ENCODE measurements at places on chromosomes 11 and 22.

DNA sequence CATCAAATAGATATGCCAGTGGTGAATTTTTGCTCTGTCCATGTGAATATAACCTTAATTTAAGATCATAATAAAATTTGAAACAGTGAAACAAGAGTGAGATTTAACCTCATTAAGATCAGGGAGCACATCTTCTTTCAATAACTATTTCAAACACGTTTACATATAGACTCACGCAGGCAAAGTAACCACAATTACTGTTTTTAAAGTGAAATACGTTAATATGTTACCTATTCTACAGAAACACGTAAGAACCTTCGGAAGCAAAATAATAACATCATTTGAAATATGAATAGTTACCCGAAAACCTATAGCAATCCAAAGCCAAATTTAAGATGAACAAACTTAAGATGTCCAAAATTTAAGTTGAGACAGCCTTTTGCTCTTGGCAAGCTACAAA lies 136.2 kb upstream of the ZC3H12C start:
- no peak for DNase-seq
- H3K27me3 ChIP-seq, result no peaks in the 10 kb centered on the region
- no peaks in the 10 kb centered on the region for H3K4me1 ChIP-seq
- no peaks in the 10 kb centered on the region for H3K36me3 ChIP-seq
- no peak overlapping the region for H3K27ac ChIP-seq

- peaks cover 98% of the 10 kb centered on the region for H3K4me1 ChIP-seq
- H3K36me3 ChIP-seq, result no peaks in the 10 kb centered on the region
- no peak overlapping the region for H3K4me3 ChIP-seq
- H3K27ac ChIP-seq, result peak overlapping the region; percentile 94
- no peaks in the 10 kb centered on the region for H3K27me3 ChIP-seq
These were observed 9.5 kb downstream of the BCL9L start for GRCh38 chr11:118915941-118916841.

GRCh38 chr11:102177974-102178631 lies 67.9 kb downstream of the YAP1 start:
- no peaks in the 10 kb centered on the region for H3K36me3 ChIP-seq
- H3K27me3 ChIP-seq, result no peaks in the 10 kb centered on the region
- no peak for DNase-seq
- no peak overlapping the region for H3K4me3 ChIP-seq
- H3K4me1 ChIP-seq, result no peaks in the 10 kb centered on the region
- no peak overlapping the region for H3K27ac ChIP-seq

DNA sequence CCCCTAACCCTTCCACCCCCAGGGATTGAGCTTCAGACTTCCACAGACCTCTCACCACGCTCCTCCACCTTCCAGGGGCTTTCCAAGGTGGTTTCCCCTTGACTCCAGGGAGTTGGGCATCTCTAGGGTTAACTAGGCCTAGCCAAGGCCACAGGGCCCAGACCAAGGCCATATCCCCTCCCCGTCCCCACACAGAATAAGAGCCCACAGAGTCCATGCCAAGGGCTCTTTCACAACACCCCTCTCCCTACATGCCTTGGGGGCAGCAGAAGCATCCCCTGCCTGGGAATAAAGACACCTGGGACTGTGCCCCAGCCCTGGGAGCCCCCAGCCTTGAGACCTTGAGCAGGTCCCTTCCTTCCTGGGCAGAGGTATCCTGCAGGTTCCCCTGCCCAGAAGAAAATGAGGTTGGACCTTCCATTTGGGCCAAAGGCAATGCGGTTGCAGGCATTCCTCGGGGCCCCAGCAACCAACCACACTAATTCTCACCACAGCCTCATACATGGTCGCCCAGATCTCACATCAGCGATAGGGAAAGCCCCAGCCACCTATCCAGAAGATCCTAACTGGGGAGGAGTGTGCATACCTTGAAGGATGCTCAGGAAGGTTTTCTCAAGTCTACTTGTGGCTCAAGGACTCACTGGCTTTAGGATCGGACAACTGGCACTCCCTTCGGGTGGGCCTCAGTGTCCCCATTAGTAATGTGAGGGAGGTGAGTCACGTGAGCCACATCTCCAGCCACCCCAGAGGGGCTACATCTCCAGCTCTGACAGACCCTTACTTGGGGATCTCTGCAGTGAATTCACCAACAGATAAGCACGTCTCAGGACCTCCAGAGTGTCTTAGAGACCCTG lies 1.7 kb downstream of the GDPD5 start:
- no peak for DNase-seq
- peaks cover 25% of the 10 kb centered on the region for H3K4me1 ChIP-seq
- H3K4me3 ChIP-seq, result no peak overlapping the region
- peaks cover 10% of the 10 kb centered on the region for H3K27me3 ChIP-seq
- H3K27ac ChIP-seq, result no peak overlapping the region

GRCh38 chr22:44760476-44760875 lies 8.1 kb downstream of the ARHGAP8 start:
- no peaks in the 10 kb centered on the region for H3K27me3 ChIP-seq
- H3K4me3 ChIP-seq, result no peak overlapping the region
- no peak for DNase-seq
- no peaks in the 10 kb centered on the region for H3K4me1 ChIP-seq
- no peaks in the 10 kb centered on the region for H3K36me3 ChIP-seq

- H3K36me3 ChIP-seq, result no peaks in the 10 kb centered on the region
- no peak overlapping the region for H3K4me3 ChIP-seq
- no peak for DNase-seq
- peaks cover 5% of the 10 kb centered on the region for H3K27me3 ChIP-seq
- no peak overlapping the region for H3K27ac ChIP-seq
These were observed 25.6 kb upstream of the CD5 start for GRCh38 chr11:61076506-61077304.

GRCh38 chr11:40393511-40393910 lies 1065.9 kb downstream of the LRRC4C start:
- H3K4me3 ChIP-seq, result no peak overlapping the region
- H3K4me1 ChIP-seq, result no peaks in the 10 kb centered on the region

GRCh38 chr22:44120314-44120704 lies 60.4 kb upstream of the PARVG start:
- no peaks in the 10 kb centered on the region for H3K4me1 ChIP-seq
- no peak for DNase-seq
- no peak overlapping the region for H3K27ac ChIP-seq
- H3K36me3 ChIP-seq, result no peaks in the 10 kb centered on the region
- no peaks in the 10 kb centered on the region for H3K27me3 ChIP-seq

DNA sequence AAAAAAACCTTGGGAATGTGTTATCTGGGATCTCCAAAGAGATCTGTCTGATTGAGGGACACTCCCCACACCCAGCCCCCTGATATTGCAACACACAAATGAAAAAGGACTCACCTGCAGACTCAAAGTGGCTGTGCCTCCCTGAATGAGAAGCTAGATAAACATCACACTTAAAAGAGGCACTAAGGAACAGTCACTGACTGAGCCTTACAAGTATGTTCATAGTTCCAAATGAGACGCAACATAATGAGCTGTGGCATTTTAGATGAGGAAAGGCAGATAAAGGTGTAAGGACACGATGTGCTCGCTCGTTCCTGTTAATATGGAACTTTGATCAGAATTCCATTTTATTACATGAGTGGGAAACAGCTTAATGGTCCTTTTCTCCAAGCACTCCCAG lies 21.0 kb upstream of the CFAP300 start:
- H3K36me3 ChIP-seq, result no peaks in the 10 kb centered on the region
- no peak overlapping the region for H3K27ac ChIP-seq
- DNase-seq, result no peak
- H3K4me1 ChIP-seq, result no peaks in the 10 kb centered on the region
